Kasumi-1 (cell line): ENCODE measurements at places on chromosomes 4 and X.

- DNase-seq: no peak
Measured at GRCh38 chr4:80007745-80008149, 65.3 kb downstream of the ANTXR2 start.

DNA sequence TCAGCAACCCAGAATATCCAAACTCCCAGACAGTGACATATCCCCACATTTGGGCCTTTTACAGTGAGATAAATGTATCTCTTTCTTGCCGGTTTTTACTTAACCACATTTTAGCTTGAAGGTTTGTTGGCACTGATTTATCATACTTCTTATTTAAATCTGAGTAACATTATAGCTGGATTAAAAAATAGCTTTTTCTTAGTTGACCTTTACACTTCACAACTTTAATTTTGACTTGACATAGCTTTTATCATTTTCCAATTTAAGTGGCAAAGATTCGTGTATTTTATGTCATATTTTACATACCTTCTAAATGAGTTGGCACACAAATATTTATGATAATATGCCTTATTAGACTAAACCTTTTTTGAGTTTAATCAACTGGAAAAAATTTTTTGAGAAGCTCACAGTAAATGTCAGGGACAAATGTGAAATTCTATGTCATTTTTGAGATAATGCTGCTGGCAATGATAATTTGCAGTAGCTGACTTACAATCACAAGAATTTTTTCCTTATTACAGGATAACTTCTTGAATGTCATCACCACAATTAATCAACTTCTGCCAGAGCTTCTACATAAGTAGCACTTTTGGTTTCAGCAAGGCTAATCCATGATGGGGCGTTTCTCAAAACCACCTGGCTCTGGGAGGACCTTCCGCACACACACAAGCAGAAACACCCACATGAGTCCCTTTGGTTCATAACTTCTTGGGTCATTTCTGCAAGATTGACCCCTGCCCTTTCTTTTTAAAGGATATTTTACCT, 80.3 kb downstream of the SYTL5 start:
- no peak for DNase-seq

DNA sequence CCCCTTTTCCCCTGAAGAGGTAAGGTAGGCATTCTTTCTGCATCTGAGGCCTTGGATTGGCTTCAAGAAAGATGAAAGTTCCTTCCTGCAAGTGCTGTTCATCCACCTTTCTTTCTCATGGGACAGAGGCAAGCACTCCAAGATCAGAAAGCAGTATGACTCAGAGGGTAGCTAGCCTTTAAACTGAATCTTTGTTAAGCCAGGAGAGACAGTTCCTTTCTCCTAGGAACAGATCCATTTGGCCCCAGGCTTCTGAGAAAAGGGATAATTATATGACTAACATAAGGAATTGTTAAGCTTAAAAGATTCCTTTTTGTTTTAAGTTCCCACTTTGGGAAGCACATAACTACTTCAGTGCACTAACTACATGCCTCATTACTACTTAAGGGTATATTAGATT, 192.0 kb downstream of the PPP3CA start:
- no peak for DNase-seq

GRCh38 chr4:124321364-124321763, 391.2 kb downstream of the ANKRD50 start:
- DNase-seq: no peak

DNA sequence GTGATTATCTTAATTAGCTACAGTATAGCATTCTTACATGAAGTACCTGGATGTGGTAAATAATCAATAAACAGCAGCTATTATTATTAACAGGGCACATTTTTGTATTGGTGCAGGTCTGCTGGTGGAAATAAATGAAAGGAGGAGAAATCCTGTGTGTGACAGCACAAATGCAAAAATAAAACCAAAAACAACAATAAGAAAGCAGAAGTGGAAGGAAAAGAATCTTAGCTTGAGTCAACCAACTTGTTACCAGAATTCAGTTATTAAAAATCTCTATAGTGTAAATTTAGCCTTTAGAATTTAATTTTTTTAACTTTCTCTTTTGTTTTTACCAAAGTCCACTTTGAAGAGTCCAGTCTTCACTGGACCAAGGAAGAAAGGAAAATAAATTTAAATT, 63.1 kb upstream of the LSM6 start:
- no peak for DNase-seq

DNA sequence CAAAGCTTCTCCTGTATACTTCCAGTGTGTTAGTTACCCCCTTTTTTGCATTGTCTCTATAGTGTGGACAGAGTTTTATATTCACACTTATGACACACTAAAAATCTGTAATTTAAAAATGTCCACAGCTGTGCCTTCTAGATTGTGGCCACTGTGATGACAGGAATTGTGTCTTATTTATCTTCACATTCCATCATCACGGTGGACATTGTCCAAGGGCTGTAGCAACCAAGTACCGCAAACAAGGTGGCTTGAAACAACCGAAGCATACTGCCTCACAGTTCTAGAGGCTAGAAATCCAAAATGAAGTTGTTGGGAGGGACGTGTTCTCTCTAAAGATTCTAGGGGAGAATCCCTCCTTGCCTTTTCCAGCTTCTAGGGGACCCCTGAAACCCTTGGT, 32.3 kb downstream of the CHRNA9 start:
- no peak for DNase-seq

DNA sequence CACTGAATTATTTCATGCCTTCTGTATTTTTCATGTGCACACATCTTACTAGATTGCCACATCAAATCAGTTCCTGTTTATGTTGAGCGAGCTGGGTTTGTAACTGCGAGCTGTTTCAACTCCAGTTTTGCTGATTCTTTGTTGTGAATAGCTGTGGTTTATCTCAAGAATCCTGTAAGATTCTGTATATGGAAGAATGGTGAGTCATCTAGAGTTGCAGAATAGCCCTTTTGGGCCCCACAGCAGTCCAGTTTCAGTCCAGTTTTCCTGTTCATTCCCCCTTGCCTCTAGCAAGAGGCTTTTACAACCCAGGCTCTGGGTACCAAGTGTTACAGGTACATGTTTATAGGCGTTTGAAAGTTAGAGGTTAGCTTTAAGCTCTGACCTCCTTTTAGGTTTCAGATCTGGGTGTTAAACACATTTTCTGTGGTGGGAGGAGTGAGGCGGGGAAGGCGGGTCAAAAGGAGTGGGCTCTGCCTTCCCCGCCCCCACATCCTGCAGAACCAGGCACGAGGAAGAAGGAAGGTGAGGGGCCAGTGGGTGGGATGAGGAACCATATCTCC, 32.7 kb downstream of the TBC1D14 start:
- DNase-seq: peak; percentile 73

GRCh38 chrX:68440442-68440841, 7.1 kb upstream of the OPHN1 start:
- no peak for DNase-seq

DNA sequence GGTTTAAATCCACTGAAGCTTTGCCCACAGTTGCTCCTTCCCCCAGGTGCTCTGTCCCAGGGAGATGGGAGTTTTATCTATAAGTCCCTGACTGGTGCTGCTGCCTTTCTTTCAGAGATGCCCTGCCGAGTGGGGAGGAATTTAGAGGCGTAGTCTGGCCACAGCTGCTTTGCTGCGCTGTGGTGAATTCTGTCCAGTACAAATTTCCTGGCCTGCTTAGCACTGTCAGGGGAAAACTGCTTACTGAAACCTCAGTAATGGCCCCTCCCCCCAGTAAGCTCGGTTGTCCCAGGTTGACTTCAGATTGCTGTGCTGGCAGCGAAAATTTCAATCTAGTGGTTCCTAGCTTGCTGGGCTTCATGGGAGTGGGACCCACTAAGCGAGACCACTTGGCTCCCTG, 40.1 kb downstream of the UGT2B17 start:
- no peak for DNase-seq

DNA sequence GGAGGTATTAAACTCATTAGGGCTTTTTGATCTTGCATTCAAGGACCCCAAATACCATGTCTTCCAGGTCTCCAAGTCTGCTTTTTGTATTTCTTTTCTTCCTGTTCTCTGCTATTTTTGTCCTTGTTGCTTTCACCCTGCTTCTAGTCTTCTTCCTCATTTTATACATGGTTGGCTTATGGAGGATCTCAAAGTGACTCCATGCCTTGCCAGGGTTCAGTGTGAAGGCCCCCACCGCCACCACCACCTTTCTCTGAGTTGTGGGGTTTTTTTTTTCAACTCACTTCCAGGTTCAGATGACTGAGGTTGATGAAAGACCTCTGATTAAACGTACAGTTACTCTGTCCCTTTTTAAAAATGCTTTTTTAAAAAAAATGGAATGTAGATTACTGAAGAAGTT, 96.3 kb downstream of the MAML3 start:
- DNase-seq: peak; percentile 84

DNA sequence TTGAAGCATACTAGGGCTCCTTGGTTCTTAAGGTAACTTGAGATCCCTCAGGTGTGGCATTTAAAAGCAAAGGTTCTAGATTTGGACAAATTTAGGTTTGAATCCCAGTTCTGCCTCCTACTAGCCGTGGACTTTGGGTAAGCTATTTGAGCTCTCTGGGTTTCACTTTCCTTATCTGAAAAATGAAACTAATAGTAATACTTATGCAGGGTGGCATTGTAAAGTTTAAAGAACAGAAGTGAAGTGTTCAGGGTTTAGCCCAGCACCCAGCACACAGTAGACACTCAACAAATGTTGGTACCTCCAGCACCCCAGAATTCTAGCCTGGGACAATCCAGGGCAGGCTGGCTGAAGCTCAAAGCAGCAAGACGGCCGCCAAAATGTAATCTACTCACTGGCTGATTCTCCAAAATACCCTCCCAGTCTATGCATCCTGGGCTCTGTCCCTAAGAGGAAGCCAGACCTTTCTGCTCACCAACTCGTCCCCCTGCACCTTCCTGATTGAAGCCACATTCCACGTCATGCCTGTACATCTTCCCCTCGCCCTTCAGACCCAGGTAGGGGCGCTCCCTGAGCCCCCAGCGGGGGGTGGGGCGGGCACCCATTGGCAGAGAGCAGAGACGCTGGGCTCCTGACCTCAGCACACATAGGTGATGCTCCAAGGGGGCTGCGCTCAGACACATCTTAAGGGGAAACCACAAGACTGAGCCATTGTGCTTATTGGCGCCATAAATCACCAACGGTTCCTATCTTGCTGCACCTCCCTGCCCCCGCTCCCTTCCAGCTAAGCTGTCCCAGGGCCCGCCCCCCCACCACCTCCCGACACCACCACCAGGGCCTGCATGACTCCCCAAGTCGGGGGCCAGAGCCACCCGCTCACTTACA, 160.6 kb downstream of the BCOR start:
- no peak for DNase-seq

GRCh38 chr4:108738003-108738706, 24.7 kb downstream of the ETNPPL start:
- no peak for DNase-seq

DNA sequence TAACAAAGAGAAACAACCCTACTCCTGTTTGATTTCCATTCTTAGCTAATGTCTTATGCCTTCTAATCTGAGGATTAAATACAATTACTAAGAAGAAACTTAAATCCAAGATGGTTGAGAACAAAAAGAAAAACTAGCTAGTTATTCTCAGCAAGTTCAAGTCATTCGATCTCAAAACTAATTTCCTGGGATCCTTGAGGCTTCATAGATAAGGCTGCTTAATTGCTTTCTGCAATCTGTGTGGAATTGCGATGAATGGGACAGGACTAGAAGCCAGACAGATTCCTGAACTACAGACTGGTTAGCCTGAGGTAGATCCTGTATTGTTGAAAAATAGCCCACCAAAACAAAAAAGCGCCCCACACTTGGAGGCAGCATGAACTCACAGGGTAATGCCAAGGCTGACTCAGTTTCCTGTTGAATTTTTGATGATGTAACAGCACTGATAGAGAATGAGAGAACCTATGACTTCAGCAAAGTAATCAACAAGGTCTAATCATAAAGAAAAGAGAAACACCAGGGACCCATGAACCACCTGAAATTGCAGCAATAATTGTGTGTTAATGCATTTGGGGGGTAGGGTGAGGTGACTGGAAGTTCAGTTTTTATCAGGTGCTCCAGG, 33.9 kb downstream of the KLHL15 start:
- no peak for DNase-seq

DNA sequence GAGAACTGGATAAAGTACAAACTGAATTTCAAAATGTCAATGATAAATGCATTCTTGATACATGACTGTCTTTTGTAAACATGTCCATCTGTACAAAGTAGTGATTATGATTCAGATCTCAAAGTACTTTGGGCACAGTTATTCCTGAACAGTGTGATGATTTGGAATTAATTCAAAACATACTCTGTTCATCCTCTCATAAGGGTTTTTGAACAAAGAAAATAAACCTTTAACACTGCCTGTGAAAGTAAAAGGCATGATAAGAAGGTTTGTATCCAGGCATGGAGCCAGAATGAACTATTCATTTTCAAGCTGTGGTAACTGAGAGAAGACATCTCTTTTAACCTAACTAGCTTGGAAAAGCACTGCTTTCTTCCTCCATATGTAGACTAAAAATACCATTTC, 883 bp upstream of the KLHL4 start:
- DNase-seq: no peak

- no peak for DNase-seq
Measured at GRCh38 chr4:141435446-141436225, 200.7 kb upstream of the IL15 start.

DNA sequence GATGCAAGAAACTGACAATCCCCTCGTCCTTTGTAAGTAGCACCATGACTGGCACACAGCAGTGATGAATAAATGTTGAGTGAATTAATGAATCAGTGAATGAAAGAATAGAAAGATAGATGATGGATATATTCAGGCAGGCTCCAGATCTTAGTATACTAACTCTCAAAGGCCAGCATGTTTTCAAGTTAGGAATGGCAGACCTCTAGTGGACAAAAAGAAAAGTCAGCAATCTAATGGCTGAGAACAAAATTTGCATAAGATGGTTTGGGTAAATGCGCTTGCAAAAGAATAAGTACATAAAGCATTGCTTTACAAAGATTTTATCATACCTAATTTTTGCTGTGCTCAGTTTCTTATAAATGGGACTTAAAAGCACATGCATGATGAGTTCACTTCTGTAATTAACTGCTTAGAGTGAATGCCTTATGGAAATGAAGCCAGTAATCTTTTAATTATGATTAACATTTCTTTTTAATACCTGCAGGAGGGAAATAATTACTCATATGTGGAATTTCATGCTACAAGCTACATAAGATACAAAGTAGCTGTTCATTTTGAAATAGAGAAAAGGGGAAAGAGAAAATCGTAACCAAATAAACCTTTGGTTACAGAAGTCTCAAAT, 126.9 kb upstream of the GPRIN3 start:
- DNase-seq: peak; percentile 78

- DNase-seq: no peak
Measured at GRCh38 chrX:103806862-103807474, 25.1 kb downstream of the RAB9B start.

- peak; percentile 12 for DNase-seq
Measured at GRCh38 chr4:47519239-47519883, 34.3 kb downstream of the ATP10D start.

GRCh38 chr4:20255251-20255586, 3.5 kb downstream of the SLIT2 start:
- DNase-seq: no peak
